ENCODE measurements at places on chromosomes 6 and 20.

DNA sequence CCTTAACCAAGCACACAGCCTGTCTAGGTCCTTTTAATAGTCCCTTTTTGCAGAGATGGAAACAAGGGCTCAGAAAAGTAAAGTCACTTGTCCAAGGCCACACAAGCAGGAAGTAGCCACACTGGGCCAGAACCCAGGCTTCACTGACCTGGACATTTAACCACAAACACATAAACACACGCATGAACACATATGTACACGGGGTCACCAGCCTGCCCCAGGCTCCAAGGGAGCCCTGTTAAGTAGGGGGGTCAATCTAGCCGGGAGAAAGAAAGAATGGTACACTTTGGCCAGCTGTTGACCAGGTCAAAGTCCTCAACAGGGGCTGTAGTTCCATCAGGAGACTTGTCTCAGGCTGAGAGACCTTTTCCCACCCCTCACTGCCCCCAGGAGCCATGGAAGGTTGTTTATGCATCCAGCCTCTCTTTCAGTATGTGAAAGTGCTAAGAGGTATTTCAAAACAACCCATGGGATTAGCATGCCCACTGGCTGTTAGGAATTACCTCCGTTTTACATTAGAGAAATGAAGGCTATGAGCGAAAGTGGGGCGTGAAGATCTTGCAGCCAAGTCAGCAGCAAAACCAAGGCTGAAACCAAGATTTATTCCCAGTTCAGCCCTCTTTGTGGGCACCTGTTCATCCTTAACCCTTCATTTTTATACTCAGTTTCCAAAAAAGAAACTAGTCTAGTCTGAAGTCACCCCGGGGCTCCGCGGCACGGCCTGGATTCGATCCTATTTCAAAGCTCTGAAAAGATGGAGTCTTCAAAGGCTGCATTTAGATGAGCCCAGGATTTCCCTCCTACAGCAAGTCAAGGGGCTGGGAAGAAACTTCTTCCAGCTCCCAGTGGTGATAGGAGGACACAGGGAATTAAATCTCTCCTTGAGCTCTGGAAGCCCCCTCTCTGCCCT, 9.8 kb downstream of the SDC4 start:
- no peak for DNase-seq

DNA sequence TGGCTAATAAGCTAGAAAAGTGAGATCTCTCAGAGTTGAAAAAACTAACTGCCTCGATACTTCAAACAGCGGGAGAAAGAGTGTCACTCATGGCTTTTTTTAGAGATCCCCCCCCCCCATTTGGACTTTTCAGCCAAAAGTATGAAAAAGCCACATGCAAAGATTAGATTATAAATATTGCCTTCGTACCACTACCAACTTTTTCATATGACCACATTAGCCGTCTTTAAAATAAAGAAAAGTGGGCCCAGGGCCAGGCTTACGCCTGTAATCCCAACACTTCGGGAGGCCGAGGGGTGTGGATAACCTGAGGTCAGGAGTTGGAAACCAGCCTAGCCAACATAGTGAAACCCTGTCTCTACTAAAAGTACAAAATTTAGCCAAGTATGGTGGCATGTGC, 4.4 kb downstream of the PGK2 start:
- no peak for DNase-seq

GRCh38 chr20:25233016-25233772, 14.7 kb upstream of the PYGB start:
- DNase-seq, result no peak

DNA sequence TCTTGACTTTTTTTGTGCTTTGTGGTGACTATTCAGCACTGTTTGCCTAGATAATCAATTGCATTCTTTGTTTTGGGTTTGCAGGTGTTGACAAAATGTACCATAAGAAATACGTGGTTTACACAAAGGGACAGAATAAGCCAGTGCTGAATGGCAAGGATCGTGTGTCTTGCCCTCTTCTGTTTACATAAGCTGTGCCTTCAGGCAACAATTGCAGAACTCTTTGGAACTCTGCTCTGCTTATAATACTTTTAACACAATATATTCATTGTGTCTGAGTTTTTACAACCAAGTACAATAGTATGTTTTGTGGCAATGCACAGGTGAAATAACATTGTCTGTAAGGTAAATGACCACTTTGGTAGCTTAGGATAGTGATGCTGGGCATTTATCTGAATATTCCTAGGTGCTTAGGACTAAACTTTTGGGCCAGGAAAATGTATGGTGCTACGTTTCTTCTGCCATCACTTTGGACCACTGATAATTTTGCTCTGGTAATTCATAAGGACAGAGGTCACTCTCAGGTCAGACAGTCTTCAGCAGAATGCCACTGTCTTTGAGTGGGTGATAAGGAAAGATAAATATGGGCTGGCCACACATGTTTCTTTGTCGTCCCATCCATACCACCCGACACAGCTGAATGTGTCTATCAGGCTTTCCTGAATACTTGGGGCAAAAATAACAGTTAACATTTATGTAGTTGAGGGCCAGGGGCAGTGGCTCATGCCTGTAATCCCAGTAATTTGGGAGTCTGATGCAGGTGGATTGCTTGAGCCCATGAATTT, 344.6 kb upstream of the IMPG1 start:
- no peak for DNase-seq

DNA sequence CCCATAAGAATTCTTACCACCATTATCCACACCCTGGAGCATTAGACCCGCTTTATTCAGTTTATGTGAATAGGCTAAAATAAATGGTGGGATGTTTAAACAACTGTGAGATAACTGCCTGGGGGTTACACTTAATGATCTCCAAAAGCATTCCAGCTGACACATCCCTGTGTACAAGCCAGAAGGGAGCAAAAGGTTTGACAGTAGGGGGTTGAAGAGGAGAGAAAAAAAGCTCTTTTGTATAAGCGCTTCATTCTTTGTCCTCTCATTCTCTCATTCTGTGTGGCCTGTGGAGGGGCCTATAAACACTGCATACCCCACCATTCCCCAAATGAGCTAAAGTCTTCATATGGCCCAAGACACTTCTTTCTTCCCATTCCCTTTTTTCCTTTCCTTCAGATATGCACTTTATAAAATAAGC, 30.8 kb upstream of the COL21A1 start:
- no peak for DNase-seq

GRCh38 chr6:145491126-145491525, 244.2 kb downstream of the EPM2A start:
- no peak for DNase-seq

DNA sequence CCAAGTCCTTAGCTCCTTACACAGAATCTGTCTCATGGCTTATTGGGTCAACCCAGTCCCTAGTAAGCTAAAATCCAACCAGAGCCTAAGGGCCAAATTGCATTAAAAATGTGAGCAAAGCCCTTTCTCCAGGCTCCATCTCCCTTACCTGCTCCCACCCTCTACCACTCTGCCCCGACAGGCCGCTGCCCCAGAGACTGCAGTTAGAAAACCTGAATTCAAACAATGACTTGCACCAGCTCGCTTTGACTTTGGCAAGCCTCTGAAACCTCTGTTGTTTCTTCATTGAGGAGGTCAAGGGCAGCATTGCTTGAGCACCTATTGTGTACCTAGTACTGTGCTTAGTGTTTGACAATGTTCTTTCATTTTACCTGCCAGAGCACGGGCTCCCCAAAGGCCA, 188.1 kb upstream of the PMEPA1 start:
- no peak for DNase-seq

GRCh38 chr6:32829495-32829894, 9.0 kb downstream of the TAP2 start:
- no peak for DNase-seq

DNA sequence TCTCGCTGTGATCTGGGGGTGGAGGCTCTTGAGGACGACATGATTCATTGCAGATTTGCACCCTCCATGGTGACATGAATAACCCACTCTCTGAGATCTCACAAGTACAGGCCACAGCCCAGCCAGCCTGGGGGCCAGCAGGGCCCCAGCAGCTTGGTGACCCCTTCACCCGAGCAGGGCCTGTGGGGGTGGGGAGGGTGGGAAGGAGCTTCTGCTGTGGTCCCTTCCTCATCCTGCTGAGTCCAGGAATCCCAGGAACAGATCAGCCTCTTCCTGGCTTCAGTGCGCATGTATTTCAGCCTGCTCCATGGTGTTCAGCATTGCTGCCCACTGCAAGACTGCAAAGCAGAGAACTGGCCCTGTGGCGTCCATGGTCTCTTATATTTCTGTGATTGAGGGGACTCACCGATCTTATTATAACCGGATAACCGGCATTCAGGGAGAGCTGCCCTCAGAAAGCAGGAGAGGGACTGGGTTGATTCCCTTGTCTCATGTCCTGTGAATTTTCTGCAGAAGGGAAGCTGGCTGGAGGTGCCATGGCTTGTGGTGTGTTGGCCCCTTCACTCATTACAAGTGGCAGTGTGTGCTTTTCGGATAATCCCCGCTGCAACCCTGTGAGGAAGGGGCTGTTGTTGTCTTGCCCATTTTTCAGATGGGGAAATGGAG, 118.8 kb upstream of the FRMD1 start:
- DNase-seq, result no peak

DNA sequence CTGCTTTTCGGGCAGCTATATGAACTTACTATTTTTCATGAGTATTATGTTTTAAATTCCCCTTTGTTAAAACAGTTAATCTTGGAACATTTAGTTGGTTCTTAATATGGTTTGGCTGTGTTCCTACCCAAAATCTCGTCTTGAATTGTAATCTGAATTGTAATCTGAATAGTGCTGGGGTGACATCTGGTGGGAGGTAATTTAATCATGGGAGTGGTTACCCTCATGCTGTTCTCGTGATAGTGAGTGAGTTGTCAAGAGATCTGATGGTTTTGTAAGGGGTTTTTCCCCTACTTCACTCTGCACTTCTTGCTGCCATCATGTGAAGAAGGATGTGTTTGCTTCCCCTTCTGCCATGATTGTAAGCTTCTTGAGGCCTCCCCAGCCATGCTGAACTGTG, 305.4 kb upstream of the MAP3K7 start:
- DNase-seq, result no peak

DNA sequence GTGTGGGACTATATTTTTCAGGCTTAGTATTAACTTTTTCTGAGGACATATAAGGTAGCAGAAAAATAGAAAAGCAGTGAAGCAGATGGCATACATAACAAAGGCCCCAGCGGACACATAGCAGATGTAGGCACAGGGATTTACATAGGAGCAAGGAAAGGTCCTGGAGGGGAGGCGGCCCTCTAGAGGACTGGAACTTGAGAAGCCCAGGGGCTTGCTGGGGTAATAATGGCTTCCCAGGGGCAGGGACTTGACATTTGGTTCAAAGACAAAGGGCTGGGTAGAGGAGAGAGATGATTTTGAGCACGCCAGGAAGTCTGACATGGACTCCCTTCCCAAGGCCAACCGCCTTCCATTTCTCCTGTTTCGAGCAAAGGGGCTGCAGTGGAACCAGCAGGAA, 31.7 kb upstream of the OSTM1 start:
- no peak for DNase-seq

- no peak for DNase-seq
Observed at GRCh38 chr6:16717275-16717942, 43.9 kb downstream of the ATXN1 start.

DNA sequence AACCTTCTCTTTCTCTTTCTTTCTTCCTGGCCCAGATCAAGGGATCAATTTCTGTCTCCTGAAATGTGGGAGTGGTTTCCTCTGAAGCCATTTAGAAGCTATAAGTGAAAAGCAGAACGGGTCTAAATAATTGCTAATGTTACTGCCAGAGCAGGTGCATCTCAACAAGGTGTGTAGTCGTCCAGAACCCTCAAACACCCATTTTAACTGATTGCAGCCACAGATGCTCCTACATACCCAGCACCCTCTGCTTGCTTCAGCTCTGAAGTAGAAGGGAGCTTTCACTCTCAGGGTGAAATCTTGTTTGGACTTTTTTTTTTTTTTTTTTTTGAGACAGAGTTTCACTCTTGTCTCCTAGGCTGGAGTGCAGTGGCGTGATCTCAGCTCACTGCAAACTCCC, 592.1 kb upstream of the ARID1B start:
- no peak for DNase-seq

GRCh38 chr20:33785503-33785902, 25.6 kb upstream of the CHMP4B start:
- DNase-seq, result no peak

DNA sequence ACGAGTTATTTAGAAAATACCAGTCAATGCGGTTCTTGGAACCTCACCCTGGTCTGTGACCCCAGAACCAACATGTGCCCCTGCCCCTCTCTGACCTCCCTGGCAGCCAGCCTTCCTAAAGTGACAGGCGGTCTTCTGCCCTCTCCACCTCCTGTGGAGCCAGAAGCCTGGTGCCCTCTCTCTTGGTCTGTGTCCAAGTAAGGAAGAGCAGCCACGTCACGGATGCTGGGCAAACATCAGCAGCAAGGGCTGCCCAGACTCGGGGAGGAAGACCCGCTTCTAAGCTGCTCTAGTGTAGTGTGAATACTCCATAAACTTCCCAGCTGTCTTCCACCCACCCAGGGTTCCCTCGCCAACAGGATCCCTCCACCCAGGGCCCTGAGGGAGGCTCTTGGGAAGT, 272.4 kb downstream of the BMP7 start:
- no peak for DNase-seq

DNA sequence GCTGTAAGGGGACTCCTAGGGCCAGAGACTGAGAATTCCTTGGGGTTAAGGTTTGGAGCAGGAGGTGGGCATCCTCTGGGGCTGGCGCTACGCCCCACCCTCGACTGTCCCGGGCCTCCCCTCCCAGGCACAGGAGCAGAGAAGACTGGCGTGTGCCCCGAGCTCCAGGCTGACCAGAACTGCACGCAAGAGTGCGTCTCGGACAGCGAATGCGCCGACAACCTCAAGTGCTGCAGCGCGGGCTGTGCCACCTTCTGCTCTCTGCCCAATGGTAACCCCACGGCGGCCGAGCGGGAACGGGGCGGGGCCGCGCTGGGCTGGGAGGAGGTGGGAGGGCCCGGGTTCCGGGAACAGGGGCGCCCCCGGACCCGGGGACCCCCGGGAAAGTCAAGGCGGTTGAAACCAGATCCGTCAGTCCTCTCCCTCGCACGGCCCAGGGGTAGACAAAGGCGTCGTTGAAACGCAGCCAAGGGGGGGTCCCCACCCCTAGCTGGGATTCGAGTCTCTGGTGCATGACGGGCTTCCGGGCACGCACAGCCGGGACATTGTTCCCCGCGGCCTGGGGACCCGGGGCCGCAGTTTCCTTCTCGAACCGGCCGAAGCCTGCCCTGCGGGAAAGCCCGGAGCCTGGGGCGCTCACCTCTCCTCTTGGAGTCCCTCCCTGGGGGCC, 844 bp downstream of the WFDC2 start:
- DNase-seq, result peak; percentile 55

- no peak for DNase-seq
Observed at GRCh38 chr6:169844946-169845345, 93.5 kb downstream of the ERMARD start.

- peak; percentile 80 for DNase-seq
Observed at GRCh38 chr20:63850689-63851547, 10.4 kb upstream of the ABHD16B start.
